ENCODE measurements at places on chromosomes 4 and X.
A peak's percentile ranks its signal among the peaks of the same experiment; 100 is the strongest.

DNA sequence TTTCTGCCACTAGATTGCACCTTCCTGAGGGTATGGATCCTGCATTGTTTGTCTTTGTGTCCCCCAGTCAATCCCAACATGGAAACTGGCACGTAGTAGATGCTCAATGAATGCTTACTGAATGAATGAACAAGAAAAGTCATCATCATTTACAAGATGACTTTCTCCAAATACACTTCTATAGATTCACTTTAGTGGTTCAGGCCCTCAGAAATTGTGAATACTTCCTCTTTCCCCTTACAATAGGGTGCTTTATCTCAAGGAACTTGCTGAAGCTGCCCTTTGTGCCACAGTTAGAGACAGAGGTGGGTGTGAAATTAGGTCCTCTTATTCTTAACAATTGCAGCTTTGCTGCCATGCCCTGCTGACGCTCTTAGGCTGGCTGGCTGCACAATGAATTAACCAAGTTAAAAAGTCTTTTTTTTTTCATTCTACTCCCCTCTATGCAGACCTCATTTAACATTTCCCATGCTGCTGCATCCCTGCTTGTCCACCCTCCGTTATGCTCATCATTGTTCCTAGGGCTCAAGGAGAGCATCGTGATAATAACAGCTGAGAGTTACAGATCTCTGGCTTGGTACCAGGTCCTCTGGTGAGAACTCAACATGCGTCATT lies 108.0 kb upstream of the ZNF518B start:
- no peak for DNase-seq

DNA sequence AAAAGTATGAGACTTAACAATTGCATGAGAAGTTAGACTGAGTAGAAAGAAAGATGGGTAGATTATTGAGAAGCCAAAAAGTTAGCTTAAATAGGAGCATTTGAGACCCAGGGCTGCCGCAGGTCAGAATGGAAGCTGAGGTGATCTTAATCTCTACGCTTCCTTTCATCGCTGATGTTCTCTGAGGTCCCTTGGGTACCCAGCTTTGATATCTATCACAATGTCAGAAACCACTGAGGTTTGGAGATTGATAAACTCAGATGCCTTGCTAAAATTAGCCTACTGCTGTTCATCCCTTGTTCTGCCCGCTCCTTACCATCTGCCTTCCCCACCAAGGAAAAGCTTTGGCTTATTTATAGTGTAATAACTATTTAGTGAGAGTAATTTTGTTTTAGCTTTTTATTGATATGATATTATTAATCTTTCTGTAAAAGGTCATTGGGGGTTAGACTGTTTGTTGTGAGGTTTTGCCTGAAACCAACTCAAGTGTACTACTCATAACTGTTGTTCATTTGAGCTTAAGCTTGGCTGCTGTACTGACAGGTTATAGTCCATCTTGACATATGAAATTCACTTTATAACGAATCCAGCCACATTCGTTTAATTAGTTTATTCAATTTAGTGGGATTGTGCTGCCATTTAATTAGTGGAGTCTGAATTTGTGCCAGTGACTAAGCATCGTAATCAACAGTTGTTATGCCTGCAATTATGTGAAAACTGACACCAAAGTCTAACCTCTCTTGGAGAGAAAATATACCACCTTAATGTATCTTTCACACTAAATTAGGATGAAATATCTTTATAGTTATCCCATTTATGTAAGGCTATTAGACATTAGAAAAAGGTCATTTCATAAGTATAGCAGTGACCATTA lies 15.1 kb downstream of the MCUB start:
- DNase-seq = no peak

DNA sequence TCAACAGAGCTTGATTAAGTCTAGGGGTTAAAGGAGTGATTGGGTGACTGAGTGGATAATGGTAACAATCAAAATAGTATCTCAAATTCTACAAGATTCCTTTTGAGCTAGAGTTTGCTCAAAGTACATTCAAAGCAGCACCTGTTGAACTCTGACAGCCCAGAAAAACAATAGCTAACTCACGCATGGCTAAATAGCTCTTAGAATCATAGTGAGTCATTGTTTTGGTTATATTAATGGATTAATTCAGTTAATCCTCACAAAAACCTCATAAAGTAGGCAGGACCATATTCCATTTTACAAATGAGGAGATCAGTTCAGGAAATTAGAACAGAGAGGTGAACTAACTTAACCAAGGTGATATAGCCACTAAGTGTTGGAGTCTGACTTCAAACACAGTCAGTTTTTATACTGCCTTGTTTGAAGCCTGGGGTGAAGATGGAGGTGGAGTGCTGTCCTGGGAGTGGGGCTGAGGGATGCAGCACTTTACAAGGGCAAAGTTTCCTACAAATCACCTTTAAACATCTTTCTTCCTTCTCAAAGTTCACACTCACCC lies 35.9 kb upstream of the PPM1K start:
- no peak for DNase-seq

DNA sequence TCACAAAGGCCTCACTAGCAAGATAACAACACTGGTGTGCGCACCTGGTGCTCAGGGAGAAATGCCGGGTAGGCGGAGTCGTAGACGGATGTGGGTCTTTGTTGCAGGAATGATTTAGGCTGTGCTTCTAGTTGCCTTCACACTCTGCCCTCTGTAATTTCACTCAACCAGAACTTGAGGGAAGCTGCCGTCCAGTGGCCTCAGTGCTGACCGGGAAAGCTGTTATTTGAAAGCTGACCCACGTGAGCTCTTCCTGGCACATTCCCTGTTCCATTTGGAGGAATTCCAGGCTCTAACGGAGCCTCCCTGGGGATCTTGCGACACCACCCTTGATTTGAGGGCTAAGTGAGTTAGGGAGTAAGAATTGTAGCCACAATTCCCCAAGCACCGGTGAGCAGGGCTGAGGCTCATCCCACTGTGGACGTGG lies 15.9 kb downstream of the SH3TC1 start:
- DNase-seq = peak; percentile 79

DNA sequence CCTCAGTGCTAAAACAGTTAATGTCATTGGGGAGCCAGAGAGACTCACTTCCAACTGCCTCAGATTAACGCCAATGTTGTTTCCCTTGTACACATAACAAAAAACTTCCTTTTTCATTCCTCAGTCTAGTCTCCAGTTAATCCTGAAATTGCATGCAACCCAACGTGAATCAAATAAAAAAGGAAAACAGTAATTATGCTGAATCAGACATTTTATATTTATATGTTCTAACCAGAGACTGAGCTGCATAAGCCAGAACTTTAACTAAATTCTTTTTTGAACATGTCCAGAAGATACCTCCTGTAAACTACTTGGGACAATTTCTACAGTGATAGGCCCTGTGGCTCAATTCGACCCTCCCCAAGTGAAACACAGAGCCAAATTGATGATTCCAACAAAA lies 4.7 kb downstream of the GPC4 start:
- no peak for DNase-seq

All from thyroid gland (tissue), 4 donors.